Left kidney (tissue), 8 donors: ENCODE measurements at places on chromosomes 12 and 14. TPM values are rescaled to one million over a fixed set of nuclear protein-coding genes. Genes with fewer than 3 reads are reported as not detected.

CISTR gene
- not detected for polyA plus RNA-seq

DAO gene
- 0.58 TPM for polyA plus RNA-seq

CCDC175 gene
- polyA plus RNA-seq, result 1.3 TPM

TAMALIN gene
- 23.4 TPM for polyA plus RNA-seq

ZNF891 gene
- 9.1 TPM for polyA plus RNA-seq

GLS2 gene
- polyA plus RNA-seq, result 2.7 TPM

FAM181A gene
- polyA plus RNA-seq, result not detected

KERA gene
- polyA plus RNA-seq, result not detected

EEA1 gene
- 17.4 TPM for polyA plus RNA-seq

WNT5B gene
- polyA plus RNA-seq, result 5.5 TPM

KLHL28 gene
- 17.5 TPM for polyA plus RNA-seq

LTB4R2 gene
- 4.6 TPM for polyA plus RNA-seq

GYS2 gene
- polyA plus RNA-seq, result 0.17 TPM

GNB3 gene
- 13.3 TPM for polyA plus RNA-seq

MORN3 gene
- polyA plus RNA-seq, result 2.0 TPM

B4GALNT3 gene
- 18.3 TPM for polyA plus RNA-seq

PTPN21 gene
- polyA plus RNA-seq, result 40.8 TPM

LAG3 gene
- polyA plus RNA-seq, result 1.9 TPM

CLEC1A gene
- 4.3 TPM for polyA plus RNA-seq
